LNCaP clone FGC (cell line): ENCODE measurements at places on chromosomes 4 and X.

GRCh38 chrX:109880629-109881028 is 122.3 kb upstream of the TMEM164 start:
- no peak for DNase-seq

GRCh38 chr4:6177587-6178197 is 22.7 kb downstream of the JAKMIP1 start:
- DNase-seq = no peak

GRCh38 chr4:185535612-185536410 is 504 bp upstream of the PDLIM3 start:
- DNase-seq = no peak

DNA sequence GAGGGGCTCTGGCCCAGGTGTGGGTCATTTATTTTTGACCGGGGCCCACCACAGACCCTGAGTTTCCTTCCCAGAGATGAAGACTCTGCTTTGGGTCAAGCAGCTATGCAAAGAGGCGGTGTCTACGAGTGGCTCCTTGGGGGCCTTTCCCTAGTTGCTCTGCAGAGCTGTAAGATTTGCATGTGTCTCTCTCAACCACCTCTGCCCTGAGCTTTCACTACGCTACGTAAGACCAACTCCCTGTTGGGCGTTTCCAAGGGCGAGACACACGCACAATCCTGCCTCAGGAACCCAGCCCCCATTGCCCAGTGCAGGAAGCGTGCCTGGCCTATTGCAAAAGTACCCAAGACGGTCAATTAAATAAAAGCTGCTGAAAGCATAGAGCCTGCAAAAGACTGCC is 10.0 kb upstream of the ANOS1 start:
- DNase-seq = no peak

- no peak for DNase-seq
These were observed 24.9 kb upstream of the HGFAC start for GRCh38 chr4:3416821-3417221.

- DNase-seq = no peak
These were observed 41.0 kb downstream of the CEP135 start for GRCh38 chr4:55989766-55990165.

DNA sequence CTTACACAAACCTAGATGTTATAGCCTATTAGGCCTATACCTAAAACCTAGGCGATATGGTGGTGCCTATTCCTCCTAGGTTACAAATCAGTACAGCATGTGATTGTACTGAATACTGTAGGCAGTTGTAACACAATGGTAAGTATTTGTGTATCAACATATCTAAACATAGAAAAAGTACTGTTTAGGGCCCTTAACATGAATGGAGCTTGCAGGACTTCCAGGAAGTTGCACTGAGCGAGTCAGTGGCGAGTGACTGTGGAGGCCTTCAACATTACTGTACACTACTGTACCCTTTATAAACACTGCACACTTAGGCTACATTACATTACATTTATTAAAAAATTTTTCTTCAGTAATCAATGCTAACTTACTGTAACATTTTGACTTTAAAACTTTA is 37.8 kb downstream of the WWC2 start:
- DNase-seq = no peak

DNA sequence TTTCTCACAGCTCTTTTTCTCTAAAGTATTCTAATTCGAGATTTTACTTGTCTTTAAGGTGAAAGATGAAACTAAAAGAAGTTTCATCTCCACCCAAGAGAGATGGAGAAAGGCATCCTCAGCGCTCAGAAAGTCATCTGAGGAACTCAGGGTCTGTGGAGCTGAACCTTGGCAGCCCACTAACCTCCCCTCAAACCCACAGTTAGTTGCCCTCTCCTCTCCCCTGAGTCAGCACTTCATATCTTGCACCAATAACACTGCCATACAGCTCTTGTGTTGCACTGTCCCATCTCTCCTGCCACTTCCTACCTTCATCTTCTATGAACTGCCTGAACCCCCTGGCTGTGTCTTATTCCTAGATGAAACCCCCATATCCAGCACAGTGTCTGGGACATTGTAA is 184.8 kb downstream of the RAB28 start:
- no peak for DNase-seq

- DNase-seq = no peak
These were observed 639.0 kb downstream of the BCOR start for GRCh38 chrX:39458779-39459178.

GRCh38 chr4:111016416-111016815 is 393.5 kb upstream of the PITX2 start:
- DNase-seq = no peak

DNA sequence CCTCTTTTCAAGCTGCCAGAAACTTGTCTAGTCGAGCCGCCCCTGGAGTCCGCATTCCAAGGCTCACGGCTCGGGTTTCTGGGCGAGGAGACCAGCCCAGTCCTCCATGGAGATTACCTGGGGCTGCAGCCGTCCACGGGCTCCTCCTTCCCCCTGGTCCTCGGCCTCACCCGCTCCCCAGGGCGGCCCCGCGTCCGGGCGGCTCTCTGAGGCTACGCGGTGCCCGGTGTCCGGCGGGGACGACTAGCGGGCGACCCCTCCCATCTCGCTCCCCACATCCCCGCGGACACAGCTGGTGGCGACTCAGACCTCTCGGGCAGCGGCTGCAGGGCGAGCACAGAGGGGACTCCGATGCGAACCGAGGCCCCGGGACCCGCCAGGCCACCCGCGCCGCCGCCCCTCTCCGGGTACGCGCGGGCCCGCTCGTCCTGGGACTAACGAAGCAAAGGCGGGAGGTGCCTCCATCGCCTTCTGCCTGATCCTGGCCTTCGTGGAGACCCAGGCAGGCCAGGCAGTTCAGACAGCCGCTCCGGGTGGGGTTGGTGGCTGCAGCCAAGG is 159.4 kb downstream of the TRAM1L1 start:
- no peak for DNase-seq

- DNase-seq = no peak
These were observed 100.9 kb downstream of the MAMLD1 start for GRCh38 chrX:150464001-150464400.

- no peak for DNase-seq
These were observed 148.8 kb downstream of the CCNG2 start for GRCh38 chr4:77305766-77306165.

GRCh38 chrX:65034292-65034667 is 58.0 kb upstream of the ZC4H2 start:
- peak; percentile 17 for DNase-seq

DNA sequence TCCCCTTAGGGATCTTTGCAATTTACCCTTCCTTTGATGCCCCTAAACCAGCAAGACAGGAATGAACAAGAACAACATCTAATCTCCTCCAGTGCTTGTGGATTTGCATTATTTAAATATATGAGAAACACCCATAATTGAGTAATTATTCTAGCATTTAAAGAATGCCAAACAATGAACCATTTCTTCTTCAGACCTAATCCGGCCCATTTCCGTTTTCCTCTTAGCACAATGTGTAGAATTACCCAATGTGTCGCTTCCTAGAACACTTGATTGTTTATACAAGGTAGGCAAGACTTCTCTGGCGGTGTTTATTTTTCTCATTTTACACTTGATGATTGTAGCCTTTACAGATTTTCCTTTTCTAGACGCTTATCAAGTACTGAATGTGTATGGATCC is 43.5 kb downstream of the CLDN34 start:
- DNase-seq = no peak

GRCh38 chr4:100539706-100540105 is 21.9 kb upstream of the EMCN start:
- no peak for DNase-seq

DNA sequence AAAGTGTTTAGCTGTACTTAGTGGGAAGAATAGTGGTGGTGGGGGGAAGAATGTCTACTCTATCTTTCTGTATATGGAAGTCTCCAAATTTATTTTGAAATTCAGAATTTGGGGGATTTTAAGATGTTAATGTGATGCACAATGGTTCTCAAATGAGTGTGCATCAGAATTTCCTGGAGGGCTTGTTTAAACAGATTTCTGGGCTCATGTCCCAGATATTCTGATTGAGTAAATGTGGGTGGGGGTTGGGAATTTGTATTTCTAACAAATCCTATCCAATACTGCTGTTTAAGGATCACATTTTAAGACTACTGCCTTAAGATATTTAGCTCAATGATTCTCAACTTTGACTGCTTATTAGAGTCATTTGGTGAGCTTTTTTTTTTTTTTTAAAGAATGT is 15.1 kb upstream of the INTS6L start:
- DNase-seq = no peak

GRCh38 chrX:19293606-19294325 is 50.0 kb upstream of the PDHA1 start:
- DNase-seq = no peak

DNA sequence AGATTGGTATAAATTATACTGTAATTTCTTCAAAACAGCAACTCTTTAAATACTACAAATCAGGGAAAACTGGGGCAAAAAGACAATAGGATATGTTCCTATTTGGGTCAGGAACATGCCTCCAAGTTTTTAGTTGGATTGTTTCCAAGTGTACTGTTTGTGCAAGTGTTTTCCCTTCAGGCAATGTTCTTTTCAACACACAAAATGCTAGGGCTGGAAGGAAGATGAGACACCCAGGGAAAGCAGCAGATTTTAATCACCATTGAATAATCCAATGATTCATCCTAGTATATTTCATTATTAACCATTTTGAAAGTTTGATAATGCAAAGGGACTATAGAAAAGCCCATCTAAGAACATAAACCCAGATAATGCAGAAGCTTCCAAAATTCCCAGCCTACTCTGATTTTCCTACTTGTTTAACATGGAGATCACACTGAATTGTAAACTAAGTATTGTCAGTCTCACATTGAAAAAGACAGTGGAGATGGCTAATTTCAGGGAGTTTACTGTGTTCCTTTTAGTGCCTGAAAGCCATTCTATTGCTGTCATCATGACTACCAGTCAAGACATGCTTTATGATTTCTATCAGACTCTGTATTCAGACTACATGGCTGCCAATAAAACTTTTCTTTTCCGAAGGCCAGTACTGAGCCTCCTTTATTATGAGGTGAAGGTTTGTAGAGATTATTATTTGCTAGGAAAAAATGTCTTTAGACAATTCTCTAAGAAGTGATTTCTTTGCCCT is 38.6 kb downstream of the COL4A6 start:
- peak; percentile 23 for DNase-seq

GRCh38 chr4:144342949-144343760 is 202.6 kb upstream of the GYPA start:
- DNase-seq = no peak

DNA sequence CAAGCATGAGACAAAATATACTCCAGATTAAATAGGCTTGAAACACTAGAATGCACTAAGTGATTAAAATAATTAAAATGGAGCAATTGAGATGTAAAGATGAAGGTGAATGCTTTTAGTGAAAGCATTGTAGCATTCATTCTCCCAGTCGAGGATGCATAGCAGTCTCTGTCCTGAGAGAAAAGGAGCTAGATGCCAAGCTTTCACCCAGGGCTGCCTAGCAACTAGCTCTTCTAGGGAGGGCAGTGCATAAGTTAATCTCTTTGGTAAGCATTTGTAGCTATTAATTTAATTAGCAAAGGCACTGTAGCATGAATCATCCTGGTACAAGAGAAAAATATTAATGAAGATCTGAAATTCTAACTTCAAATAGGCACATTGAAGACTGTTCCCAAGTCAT is 1014.8 kb downstream of the C4orf33 start:
- no peak for DNase-seq

GRCh38 chrX:73478961-73479360 is 32.1 kb downstream of the CDX4 start:
- no peak for DNase-seq

- no peak for DNase-seq
These were observed 322.0 kb downstream of the FSTL5 start for GRCh38 chr4:161841759-161842158.

GRCh38 chr4:10006601-10007435 is 14.5 kb downstream of the SLC2A9 start:
- DNase-seq = peak; percentile 81

GRCh38 chr4:155906554-155907247 is 3.2 kb downstream of the TDO2 start:
- DNase-seq = no peak

DNA sequence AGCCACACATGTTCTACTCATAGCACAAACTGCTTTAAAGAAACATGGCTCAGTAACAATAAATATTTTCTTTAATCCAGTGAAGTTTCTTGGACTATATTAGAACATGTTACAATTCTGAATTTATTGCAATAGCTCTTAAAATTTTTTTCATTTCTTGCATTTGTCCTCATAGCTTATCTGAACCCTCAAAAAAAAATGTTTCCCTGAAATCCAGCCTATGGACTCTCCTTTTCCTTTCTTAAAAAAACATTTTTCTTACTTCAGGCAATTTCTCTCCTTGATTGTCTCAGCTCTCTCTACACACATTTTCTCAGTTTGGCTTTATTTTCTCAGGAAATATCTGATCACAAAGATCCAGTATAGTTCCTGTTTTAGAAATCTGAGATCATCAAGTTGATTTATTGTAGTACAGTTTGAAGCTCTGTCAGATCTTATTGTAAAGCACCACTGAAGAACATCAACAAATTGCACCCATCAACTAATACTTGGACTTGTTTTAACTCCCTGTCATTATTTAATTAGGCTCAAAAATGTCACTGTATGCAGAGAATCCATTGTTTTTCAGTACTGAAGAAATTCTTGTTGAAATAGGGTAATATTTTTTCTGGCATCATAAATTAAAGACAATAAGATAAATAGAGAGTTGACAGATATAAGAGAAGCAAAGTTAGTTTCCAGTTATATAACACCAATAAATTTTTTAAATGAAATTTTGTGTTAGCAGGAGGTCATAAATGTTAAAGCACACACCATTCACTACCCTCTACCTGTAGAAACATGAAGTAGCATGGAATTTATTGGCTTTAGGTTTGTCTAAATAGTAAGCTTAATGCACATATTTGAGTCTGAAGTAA is 317.7 kb downstream of the ARHGAP24 start:
- DNase-seq = no peak

DNA sequence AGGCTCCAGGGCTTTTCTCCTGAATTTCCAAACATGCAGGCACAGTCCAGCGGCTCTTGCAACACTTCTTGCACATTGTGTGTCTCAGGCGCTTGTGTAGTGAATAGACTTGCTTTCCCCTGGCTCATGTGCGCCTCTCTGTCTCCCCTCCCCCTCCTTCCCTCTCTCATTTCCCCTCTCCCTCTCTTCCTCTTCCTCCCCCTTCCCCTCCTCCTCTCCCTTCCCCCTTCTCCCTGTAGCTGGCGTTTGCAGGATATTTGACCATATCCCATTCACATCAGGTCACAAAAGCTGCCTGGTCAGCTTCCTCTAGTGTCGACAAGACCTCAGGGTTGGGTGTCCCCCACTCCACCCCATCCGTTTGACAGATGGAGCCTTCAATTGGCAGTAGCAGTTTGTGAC is 2.4 kb downstream of the CHST7 start:
- no peak for DNase-seq

GRCh38 chrX:136310411-136310810 is 9.6 kb downstream of the ADGRG4 start:
- no peak for DNase-seq

GRCh38 chrX:45070116-45071007 is 130.3 kb downstream of the DIPK2B start:
- no peak for DNase-seq
